Stimulated activated CD4-positive, alpha-beta T cell treated with anti-CD3 and anti-CD28 coated beads, TNF-alpha, amount 100 ng/mL, for 4 hours (primary cell): ENCODE measurements at places on chromosomes 5 and 9.

GRCh38 chr9:88544245-88544644, 9.3 kb downstream of the NXNL2 start:
- no peak for DNase-seq

GRCh38 chr5:158166424-158166823, 307.5 kb upstream of the CLINT1 start:
- DNase-seq = no peak

DNA sequence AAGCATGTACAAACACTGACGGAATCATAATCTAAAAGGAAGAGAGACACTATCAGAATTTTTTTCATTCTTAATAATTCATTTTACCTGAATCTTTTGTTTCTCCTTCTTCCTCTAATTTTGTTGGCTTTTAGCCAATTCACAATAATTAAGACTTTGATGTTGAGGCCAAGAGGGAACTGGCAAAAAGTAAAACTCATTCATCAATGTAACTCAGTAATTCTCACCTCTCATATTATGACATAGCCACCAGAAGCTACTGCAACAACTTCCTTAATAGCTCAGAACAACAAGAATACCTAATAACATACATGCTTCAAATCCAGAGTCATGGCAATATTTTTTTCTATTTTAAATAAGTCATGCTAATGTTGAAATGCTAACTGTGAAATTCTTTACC, 64.5 kb downstream of the MCTP1 start:
- no peak for DNase-seq

- no peak for DNase-seq
These were observed 139.0 kb downstream of the CACNA1B start for GRCh38 chr9:138016406-138017187.

GRCh38 chr5:17203329-17204132, 13.9 kb upstream of the BASP1 start:
- DNase-seq = no peak

DNA sequence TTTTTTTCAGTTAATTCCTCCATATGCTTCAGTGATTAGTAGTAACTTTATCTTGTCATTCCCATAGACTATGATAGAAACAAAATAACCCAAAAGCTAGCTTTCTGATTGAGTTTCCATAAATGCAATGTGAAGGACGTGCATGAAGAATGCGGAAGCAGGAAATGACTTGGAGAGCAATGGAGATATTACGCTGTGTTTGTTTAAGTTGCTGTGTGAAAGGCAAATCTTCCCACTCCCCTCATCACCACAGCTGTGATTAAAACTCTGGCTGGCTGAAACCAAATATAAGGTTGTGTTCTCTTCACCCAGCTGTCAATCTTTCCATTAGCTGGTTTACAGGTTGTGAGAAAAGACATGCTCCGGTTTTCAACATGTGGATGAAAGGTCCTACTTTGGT, 83.9 kb downstream of the NR2F1-AS1 start:
- no peak for DNase-seq

DNA sequence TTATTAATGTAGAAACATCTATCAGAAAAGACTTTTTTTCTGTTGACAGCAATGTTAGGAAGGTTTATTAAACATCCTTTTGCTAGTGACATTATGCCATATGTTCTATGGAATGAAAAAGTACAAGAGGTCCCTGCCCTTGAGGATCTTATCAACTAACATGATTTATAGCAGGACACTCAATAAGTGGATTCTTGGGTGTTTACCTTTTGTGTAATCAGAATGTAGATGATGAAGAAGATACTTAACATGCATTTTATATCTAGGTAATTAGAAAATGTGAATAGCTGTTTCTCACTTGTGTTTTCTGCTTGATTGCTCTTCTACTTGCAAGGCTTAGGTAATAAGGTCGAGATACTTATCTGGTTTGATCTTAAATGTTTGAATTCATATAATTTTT, 4.9 kb downstream of the HMGCR start:
- no peak for DNase-seq

GRCh38 chr9:116700882-116701865, 14.1 kb downstream of the TRIM32 start:
- no peak for DNase-seq

DNA sequence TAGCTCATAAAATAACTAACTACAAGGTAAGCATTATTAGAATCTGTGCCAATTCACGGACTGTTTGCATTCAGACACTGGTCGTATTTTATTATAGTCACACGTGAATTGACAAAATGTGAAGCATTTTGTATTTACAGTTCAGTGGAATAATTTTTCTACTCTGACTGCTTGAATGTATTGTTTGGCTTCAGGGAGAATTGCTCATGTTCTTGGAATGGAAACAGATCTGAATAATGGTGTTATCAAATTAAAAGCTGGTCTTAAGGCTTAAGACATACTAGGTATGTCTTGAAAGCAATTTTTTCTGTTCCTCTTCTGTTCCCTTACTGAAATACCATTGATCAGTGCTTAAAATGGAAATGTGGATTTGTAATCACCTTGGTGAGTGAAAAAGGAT, 543.7 kb upstream of the TLE4 start:
- no peak for DNase-seq

- no peak for DNase-seq
These were observed 127.0 kb downstream of the RPS23 start for GRCh38 chr5:82151204-82151603.

- no peak for DNase-seq
These were observed 52.9 kb downstream of the PAM start for GRCh38 chr5:102807878-102808502.

DNA sequence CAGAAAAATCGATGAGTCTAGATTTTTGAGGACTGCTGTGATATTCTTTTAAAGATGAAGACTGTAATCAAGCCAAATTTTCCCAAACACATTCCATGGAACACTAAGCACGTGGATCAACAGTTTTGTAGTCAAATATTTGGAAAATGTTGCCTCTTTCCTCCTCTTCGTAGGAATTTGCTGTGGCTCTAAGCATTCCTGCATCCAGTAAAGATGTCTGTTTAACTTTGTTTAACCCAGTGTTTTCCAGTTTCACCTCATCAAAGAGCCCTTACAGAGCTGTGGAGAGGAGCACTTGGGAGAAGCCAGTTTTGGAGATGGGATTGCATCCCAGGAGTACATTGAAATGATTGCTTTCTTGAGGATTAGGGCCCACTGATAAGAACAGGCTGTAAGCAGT, 58.9 kb downstream of the INSYN2B start:
- no peak for DNase-seq

DNA sequence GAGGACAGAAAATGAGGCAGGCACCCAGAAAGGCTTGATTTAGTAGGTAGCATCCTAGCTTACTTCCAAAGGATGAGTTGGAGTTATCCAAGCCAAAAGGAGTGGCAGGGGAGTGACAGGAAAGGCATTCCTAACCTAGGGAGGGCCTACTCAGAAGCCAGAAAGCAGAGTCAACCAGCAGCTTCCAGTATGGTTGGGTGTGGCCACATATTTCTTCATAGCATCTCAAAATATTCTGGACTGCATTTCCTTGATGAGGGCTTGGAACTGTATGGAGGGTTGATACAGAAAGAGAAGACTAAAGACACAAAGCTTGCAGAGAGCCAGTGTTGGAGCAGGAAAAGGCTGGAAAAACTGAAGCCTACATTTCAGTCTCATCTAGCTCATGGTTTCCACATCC, 656.8 kb upstream of the DMAC1 start:
- no peak for DNase-seq

DNA sequence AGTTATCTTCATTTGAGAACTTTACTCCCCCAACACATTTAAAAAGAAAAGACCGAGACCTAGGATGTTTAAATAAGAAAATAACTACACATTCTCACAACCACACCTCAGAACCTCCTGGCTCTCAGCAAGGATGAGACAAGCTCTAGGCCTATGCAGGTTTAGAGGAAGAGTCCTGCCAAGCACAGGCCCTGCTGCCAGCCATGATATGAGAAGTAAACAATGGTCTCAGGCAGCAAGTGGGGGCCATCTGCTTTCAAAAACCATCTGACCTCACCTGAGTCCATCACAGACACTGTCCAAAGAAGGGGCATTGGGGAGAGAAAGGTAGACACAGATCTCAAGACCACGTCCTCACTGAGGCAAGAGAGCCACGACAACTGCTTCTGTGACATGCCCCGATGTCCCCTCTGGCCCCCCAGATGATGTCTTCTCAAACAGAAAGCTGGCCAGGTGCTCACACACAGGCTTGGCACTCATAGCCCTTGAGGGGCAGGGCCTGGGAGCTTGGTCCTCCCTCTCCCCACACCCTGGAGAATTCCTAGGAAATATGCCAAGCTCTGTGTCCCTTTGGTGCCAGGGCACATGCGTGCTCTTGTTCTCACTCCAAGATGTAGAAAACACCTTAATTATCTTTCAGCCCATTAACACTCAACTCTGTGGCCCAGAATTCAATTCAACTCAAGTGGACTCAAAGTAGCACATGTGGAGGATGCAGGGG, 150.4 kb downstream of the FSTL4 start:
- DNase-seq = no peak

GRCh38 chr5:60196385-60197113, 303.0 kb upstream of the PDE4D start:
- no peak for DNase-seq

DNA sequence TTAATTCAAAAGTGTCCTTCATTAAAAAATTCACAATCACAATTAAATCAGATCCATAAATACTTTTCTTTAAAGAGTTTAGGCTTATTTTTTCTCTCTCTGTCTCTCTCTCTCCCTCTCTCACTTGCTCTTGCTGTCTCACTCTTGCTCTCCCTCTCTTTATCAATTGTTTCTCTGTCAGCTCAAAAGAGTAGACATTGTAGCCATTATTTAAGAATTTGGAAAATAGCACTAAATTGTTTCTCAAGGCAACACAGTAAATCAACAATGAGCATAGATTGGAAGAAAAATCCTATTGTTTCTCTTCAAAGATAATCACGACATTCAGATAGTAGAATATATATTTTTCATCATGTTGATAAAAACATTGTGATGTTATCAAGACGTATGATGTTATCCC, 1114.0 kb downstream of the PTPRD start:
- no peak for DNase-seq

DNA sequence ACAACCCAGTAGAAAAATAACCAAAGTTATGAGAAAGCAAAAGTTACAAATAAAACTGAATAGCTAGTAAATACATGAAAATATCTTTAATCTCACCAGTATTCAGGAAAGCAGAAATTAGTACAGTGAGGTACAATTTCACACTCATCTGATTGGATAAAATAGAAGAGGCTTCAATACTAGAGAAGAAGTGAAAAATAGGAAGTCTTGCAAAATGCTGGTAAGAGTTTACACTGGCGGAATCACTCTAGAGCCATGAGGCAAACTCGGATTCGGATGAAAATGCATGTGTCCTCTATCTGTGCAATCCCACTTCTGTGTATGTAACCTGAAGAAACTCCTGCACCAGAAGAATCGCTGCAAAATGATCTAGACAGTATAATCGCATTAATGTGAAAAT, 128.9 kb downstream of the CCDC192 start:
- no peak for DNase-seq

DNA sequence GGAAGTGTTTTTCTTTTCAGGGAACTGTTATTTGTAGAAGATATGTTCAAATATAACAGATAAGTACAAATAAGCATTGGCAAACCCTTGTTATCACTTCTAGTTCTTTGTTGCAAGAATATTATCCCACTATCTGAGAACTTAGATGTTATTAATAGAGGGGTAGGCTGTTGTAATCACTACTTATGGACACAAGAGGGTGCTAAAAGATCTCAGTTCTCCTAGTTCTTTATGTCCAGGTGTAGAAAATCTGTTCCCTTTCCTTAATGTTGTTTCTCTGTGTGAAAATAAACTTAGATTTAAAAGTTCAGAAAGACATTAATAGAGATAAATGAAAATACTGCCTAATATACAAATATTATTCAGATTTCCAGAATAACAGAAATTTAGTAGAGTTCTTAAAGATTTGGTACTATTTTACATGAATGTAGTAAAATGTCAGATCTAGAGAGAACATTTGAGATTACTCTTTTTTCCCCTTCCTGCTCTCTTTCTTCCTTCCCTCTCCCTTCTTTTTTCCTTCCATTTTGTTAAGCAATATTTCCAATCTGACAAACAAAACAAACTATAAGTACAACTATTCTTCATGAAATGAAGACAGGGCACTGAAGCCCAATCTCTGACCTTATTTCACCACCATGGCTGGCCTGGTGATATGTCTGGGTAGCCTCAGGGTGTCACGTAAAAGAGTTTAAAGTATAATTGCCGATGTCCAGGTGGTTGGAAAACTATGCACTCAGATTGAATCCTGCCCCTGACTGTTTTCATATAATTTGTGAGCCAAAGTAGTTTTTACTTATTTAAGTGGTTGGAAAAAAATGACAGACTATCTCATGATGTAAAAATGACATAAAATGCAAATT, 43.6 kb upstream of the C5orf46 start:
- DNase-seq = no peak

- no peak for DNase-seq
These were observed 515.8 kb upstream of the ARRDC3 start for GRCh38 chr5:91898898-91899297.

DNA sequence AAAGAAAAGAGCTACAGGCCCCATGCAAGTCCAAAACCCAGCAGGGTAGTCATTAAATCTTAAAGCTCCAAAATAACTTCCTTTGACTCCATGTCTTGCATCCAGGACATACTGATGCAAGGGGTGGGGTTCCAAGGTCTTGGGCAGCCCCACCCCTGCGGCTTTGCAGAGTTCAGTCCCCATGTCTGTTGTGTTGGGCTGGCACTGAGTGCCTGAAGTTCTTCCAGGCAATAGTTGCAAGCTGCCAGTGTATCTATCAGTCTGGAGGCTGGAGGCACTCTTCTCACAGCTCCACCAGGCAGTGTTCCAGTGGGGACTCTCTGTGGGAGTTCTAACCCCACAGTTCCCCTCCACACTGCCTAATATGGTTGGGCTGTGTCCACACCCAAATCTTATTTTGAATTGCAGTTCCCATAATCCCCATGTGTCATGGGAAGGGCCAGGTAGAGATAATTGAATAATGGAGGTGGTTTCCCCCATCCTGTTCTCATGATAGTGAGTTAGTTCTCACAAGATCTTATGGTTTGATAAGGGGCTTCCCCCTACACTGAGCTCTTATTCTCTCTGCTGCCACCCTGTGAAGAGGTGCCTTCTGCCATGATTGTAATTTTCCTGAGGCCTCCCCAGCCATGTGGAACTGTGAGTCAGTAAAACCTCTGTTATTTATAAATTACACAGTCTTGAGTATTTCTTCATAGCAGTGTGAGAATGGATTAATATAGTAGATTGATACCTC, 237.5 kb upstream of the ADRA1B start:
- no peak for DNase-seq

GRCh38 chr5:16574789-16575721, 41.7 kb downstream of the RETREG1 start:
- DNase-seq = no peak

DNA sequence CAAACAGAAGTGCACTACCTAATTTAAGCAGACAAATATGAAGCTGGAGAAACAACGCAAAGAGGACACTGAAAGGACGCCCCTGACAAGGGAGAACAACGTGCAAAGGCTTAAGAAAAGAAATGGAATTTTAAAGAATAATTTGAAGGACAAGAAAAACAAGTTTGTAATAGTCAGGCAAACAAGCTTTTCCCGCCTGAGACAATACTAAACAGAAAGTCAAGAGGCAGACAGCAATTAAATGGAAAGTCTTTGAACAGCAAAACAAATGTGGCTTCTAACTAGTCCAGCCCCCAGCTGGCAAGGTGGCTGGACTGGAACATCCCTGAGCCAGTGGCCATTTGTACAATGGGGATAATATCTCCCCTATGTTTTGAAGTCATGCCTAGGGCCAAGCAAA, 63.3 kb downstream of the SIL1 start:
- DNase-seq = no peak

- no peak for DNase-seq
These were observed 68.7 kb downstream of the S1PR3 start for GRCh38 chr9:89059925-89060506.

- DNase-seq = no peak
These were observed 208.9 kb downstream of the VPS13A start for GRCh38 chr9:77386187-77386586.

- DNase-seq = no peak
These were observed 143.4 kb upstream of the APC start for GRCh38 chr5:112594095-112594850.
